ENCODE measurements at places on chromosomes 3 and 15.

DNA sequence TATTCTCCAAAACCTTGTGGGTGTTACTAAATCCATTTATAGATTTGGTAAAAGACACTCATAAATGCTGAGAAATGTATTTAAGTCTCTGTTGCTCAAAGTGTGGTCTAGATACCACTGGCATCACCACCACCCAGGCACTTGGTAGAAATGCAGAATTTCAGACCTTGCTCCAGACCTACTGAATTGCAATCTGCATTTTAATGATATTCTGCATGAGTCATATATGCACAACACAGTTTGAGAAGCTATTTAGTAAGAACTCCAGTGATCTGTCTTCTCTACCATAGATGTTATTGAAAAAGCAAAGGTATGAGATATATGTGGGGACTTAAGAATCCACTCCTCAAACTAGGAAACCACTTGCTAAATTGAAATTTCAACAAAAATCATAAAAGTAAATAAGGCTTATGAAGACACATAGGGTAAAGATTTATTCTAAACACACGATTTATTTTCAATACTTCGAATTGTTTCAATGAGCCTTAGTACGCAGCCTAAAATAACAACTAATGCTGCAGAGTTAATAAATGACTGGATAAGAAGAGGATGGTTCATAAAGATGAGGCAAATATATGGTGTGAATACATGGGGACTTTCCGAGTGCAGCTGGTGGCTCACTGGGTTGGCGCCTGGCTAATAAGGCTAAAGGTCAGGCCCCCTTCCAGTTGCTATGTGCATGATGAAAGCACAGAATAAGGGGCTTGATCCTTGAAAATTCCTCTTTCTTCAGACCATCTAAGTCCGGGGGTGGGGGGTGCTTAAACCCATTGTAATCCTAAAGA is 813.3 kb downstream of the NR2F2 start:
- DNase-seq, result no peak

DNA sequence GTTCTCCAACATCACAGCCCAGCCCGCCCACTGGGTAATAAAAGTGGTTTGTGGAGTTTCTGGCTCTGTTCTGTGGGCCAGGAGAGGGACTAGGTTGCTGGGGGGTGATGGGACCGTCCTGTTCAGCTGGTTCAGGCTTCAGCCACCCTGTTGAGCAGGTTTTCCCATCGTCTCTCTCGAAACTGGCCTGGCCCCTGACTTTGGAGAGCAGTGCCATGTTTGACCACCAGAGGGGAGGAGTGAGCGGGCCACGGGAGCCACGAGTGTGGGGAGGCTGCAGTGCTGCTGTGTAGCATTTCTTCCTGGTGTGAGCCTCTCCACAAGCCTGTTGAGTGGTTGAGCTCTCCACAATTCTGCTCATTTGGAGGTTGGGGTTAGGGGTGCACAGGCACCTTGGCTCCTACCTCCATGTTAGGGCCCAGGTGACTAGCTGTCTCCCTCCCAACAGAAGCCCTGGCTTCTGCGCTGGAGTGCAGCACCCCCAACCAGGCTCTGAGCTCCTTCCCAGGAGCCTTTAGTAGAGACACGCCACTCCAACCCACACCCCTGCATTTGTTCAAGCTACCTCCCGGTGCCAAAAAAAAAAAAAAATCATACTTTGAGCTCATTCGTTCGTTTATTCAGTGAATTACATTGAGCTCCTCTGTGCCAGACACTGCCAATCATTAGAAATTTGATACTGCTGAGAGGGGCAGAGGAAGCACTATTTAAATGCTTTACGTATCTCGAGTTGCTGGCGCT is 13.9 kb downstream of the SPINT1 start:
- peak; percentile 37 for DNase-seq

GRCh38 chr15:40881351-40881750 is 7.3 kb upstream of the RHOV start:
- no peak for DNase-seq

GRCh38 chr3:68878962-68879361 is 53.4 kb downstream of the TAFA4 start:
- DNase-seq, result no peak

- no peak for DNase-seq
These were observed 27.0 kb downstream of the KIF7 start for GRCh38 chr15:89628301-89628700.

DNA sequence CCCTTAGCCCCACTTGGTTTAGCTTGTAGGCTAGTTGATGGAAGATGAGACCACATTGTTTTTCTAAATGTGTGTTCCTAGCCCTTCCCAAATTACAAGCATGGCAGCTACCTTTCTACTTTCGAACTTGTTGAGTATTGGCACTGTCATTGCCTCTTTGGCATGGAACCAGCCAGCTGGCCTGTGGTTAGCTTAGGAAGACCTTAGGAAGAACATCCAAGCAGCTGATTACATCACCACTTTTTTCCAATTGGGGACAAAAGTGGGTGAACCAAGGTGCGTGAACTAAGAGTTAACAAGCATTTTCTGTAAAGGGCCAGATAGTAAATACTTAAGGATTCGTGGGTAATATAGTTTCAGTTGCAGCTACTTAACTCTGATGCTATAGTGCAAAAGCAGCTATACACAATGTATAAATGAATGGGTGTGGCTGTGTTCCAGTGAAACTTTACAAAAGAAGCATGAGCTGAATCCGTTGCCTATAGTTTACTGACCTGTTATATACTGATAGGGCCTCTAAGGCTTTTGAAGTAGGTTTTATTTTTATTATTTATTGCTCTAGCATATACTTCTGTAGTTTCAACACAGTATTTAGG is 8.5 kb downstream of the KLHL18 start:
- DNase-seq, result no peak

DNA sequence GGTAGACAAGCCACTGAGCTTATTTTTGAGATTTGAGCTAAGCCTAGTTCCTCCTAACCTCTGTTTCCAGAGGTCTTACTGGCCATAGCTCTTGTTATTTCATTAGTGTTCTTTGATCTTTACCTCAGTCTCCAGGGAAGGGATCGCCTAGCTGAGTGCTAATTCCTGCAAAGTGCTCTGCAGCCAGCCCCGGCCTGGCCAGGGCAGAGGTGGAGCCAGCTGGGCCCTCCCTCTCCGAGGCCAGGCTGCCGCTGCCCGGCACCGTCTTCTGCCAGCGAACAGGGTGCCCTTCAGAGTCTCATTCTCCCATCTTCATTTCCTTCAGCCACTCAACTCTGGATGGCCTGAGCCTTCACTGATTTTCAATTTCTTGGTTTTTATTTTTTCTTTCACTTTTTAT is 19.7 kb downstream of the FAN1 start:
- DNase-seq, result peak; percentile 75

- peak; percentile 19 for DNase-seq
These were observed 162.4 kb downstream of the NSUN3 start for GRCh38 chr3:94225148-94225865.

- DNase-seq, result no peak
These were observed 23.9 kb upstream of the HEG1 start for GRCh38 chr3:125079675-125080045.

DNA sequence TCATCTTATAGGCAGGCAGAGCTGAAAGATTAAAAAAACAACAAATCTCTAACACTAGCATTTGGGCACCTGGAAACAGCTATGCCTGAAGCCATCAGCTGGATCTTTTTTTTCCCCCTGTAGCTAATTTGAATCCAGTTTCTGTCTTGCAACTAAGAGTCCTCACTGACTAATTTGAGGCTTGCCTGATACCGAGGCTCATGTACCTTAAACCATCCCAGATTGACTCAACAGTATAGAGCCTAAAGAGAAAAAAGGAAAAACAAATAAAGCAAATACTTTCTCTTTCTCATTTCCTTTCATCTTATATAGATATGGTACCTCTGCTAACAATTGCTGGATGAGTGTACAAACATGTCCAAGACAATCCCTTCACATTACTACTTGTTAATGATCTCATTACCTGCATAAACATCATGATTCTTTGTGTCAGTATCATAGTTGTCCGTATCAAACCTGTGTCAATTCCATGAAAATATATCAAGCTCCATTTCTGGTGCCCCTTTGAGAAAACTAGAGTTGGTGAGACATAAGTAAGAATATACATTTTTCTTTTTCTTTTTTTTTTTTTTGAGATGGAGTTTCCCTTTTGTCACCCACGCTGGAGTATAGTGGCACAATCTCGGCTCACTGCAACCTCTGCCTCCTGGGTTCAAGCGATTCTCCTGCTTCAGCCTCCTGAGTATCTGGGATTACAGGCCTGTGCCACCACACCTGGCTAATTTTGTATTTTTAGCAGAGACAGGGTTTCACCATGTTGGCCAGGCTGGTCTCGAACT is 43.1 kb downstream of the BHLHE40 start:
- no peak for DNase-seq

- DNase-seq, result no peak
These were observed 36.5 kb downstream of the CDV3 start for GRCh38 chr3:133610031-133610430.

- no peak for DNase-seq
These were observed 233.5 kb upstream of the DCBLD2 start for GRCh38 chr3:99134986-99135385.

GRCh38 chr3:156218353-156218744 is 98.0 kb downstream of the KCNAB1 start:
- DNase-seq, result no peak

- no peak for DNase-seq
These were observed 41.9 kb downstream of the ZNF621 start for GRCh38 chr3:40566694-40567093.

- no peak for DNase-seq
These were observed 60.2 kb downstream of the FILIP1L start for GRCh38 chr3:100053951-100054620.

GRCh38 chr3:8608791-8609467 is 35.7 kb downstream of the SSUH2 start:
- DNase-seq, result no peak

GRCh38 chr3:171028025-171028778 is 1.7 kb upstream of the SLC2A2 start:
- DNase-seq, result peak; percentile 18

DNA sequence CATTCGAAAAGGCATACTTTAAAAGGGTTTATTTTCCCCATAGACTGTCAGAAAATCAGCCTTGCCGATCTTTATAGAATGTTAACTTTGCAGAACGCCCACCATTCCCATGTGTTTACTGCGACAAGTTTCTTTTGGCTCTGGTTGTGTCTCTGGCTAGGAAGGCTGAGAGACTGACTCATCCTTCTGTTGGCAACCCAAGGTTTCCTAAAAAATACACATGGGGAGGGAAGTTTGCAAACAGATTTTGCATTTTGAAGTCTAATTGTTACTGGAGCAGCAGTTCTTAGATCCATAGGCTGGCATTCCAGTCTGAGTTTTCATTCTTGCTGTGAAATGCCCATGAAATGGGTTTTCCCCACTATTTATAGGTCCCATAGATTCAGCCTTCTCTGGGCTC is 37.9 kb upstream of the MINAR1 start:
- DNase-seq, result no peak

DNA sequence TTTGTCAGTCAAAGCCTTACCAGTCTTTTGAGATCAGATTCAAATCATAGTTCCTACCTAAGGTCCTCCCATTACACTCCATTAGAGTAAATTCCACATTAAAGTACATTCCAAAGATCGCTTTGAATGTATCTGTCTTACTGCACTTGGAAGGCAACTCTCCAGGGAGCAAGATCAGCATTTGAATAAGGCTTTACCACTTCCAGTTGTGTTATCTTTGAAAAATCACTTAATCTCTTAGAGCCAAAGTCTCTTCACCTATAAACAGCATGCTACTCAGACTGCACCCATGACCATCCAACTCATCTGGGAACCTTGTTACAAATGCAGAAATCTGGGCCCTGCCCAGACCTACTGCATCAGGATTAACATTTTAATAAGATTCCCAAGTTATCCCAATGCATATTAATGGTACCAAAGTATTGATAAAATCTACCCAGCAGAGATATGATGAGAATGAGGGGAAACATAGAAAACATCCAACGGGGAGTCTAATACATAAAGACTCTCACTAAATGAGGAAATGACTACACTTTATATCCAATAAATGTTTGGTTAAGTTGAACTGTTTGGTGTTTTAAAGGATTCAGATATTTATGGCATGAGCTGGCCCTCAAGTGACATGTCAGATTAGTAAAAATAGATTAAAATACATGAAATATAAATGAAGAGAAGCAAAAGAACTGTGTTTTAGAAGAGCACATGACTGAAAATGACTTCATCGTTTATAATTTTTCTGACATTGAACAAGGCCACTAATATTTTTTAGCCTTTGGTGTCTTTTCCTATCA is 75.9 kb downstream of the TNIK start:
- DNase-seq, result no peak

- no peak for DNase-seq
These were observed 109.6 kb downstream of the ARRDC4 start for GRCh38 chr15:98070137-98070536.

- DNase-seq, result no peak
These were observed 113.7 kb downstream of the LRIG1 start for GRCh38 chr3:66386925-66387650.

GRCh38 chr3:16374047-16374934 is 109.3 kb downstream of the OXNAD1 start:
- no peak for DNase-seq

DNA sequence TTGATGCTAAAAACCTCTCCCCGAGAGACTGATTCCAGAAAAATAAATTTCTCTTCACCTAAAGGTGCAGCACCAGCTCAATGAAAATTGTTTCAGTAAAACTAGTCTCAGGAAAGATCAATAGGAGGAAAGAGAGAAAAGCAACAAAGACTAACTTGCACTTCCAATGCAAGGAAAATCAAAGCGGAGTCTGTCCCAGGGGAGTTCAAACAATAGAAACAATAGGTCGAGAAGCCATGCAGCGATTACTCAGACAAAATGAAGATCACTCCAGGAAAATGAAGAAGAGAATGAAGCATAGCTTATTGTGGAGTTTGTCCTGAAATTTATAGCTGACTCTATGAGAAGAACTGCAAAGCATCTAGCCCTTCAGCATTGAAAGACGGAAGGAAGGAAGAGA is 105.1 kb upstream of the FRMD4B start:
- DNase-seq, result no peak

GRCh38 chr15:59232476-59232875 is 25.8 kb downstream of the LDHAL6B start:
- no peak for DNase-seq

DNA sequence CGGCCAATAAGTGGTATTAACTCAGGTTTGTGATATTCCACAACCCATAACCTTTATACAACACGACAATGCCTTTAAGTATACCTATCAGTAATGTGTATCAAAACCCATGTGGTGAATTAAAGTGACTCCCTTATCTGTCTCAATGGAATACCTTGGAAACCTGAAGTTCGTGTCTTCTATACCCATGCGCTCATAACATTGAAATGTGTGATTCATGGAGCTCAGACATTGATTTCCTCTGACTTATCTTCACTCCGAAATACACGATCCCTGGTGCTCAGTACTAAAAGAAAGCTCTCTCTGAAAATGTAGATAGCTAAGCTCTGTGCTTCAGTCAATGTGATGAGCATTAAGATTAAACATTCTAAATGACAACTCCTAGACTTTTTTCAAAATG is 140.3 kb downstream of the TBC1D5 start:
- no peak for DNase-seq

DNA sequence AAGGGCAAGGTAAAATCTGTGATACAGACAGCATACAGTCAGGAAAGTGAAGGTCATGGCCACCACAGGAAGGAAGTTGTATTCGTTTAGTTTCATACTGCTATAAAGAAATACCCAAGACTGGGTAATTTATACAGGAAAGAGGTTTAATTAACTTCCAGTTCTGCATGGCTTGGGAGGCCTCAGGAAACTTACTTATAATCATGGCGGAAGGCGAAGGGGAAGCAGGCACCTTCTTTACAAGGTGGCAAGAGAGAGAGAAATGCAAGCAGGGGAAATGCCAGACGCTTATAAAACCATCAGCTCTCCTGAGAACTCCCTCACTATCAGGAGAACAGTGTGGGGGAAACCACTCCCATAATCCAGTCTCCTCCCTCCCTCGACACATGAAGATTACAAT is 353.7 kb upstream of the SEMA6D start:
- no peak for DNase-seq

Data from midbrain (tissue), 1 donor.